ENCODE measurements at places on chromosomes 4 and X. TPM values are rescaled to one million over a fixed set of nuclear protein-coding genes. Genes with fewer than 3 reads are reported as not detected.

The GAGE12E gene
- total RNA-seq, result not detected

The CENPU gene
- total RNA-seq, result 25.7 TPM

The SUV39H1 gene
- total RNA-seq, result 23.1 TPM

The MAML3 gene
- total RNA-seq, result 15.0 TPM

The ADAM29 gene
- total RNA-seq, result not detected

The TNIP3 gene
- total RNA-seq, result 0.39 TPM

The IL13RA1 gene
- 57.5 TPM for total RNA-seq

The KCND1 gene
- 0.92 TPM for total RNA-seq

The KLHL4 gene
- 4.9 TPM for total RNA-seq

All from A549 treated with ZK216348 at 1 μM for 4 hours (cell line).